ENCODE measurements at places on chromosomes 12 and 14.

DNA sequence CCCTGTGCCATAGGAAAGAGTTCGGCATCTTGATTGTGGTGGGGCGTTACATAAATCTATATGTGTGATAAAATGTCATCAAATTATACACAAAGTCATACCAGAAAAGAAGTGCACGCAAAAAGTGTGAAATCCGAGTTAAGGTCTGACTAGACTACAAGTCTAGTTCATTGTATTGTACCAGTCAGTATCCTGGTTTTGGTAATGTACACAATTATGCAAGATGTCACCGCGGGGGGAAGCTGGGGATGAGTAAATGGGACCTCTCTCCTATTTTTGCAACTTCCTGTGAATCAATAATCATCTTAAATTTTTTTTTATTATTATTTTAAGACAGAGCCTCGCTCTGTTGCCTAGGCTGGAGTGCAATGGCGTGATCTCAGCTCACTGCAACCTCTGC lies 43.2 kb upstream of the BCL11B start:
- no peak for DNase-seq

- no peak for DNase-seq
Observed at GRCh38 chr14:39322807-39323206, 89.1 kb downstream of the MIA2 start.

DNA sequence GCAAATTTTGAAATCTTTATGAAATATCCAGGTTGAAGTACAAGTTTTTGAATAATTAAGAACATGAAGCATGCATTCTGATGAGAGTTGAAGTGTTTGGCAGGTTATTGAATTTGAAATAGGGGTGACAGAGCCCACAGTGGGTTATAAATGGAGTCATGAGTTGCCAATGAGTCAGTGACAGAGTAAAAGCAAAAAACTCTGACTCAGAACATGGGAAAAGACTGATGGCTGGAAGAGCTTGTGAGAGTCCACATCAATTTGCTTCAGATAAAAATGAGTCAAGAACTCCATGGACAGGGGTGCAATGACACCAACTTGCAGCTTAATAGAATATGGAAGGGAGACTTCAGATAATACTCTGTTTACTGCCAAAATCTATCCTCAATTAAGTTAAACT lies 105.3 kb downstream of the SLC6A15 start:
- no peak for DNase-seq

- no peak for DNase-seq
Observed at GRCh38 chr12:39886106-39886505, 219.8 kb downstream of the SLC2A13 start.

- DNase-seq = no peak
Observed at GRCh38 chr12:58961166-58961565, 40.9 kb upstream of the LRIG3 start.
